Esophagus muscularis mucosa (tissue), 4 donors: ENCODE measurements at places on chromosomes 5 and 9. TPM values are rescaled to one million over a fixed set of nuclear protein-coding genes. Genes with fewer than 3 reads are reported as not detected.

GRCh38 chr9:13513286-13513685 lies 233.8 kb upstream of the MPDZ start:
- no peak for DNase-seq
- H3K27ac ChIP-seq: peak overlapping the region; percentile 35
- H3K4me1 ChIP-seq: peaks cover 9% of the 10 kb centered on the region
- H3K27me3 ChIP-seq: no peaks in the 10 kb centered on the region
- no peak overlapping the region for H3K4me3 ChIP-seq
- H3K36me3 ChIP-seq: no peaks in the 10 kb centered on the region

GRCh38 chr5:96075579-96076289 lies 114.1 kb upstream of the ELL2 start:
- no peak overlapping the region for H3K4me3 ChIP-seq
- no peak overlapping the region for H3K27ac ChIP-seq
- no peak for DNase-seq
- no peaks in the 10 kb centered on the region for H3K27me3 ChIP-seq
- no peaks in the 10 kb centered on the region for H3K4me1 ChIP-seq

- no peaks in the 10 kb centered on the region for H3K27me3 ChIP-seq
- no peaks in the 10 kb centered on the region for H3K36me3 ChIP-seq
- H3K4me3 ChIP-seq: no peak overlapping the region
- H3K4me1 ChIP-seq: peaks cover 5% of the 10 kb centered on the region
- no peak for DNase-seq
Measured at GRCh38 chr9:8648271-8648845, 848.8 kb upstream of the DMAC1 start.

GRCh38 chr5:134143431-134143830 lies 28.9 kb downstream of the TCF7 start:
- H3K27me3 ChIP-seq: no peaks in the 10 kb centered on the region
- H3K4me1 ChIP-seq: peaks cover 38% of the 10 kb centered on the region
- no peak overlapping the region for H3K27ac ChIP-seq
- peaks cover 97% of the 10 kb centered on the region for H3K36me3 ChIP-seq
- H3K4me3 ChIP-seq: no peak overlapping the region

SLC25A48 gene
- 0.40 TPM for total RNA-seq

SPINK13 gene
- not detected for total RNA-seq

DPYSL3 gene
- 295 TPM for total RNA-seq

PAEP gene
- total RNA-seq: not detected
